Mammary microvascular endothelial cell (primary cell): ENCODE measurements at places on chromosomes 5 and 9. TPM values are rescaled to one million over a fixed set of nuclear protein-coding genes. Genes with fewer than 3 reads are reported as not detected.

WNT8A gene
- total RNA-seq: not detected in 2 replicates

SPINK14 gene
- total RNA-seq: not detected in 2 replicates

SMIM32 gene
- not detected in 2 replicates for total RNA-seq

ORM2 gene
- total RNA-seq: not detected in 2 replicates

LHX3 gene
- not detected in 2 replicates for total RNA-seq

LCP2 gene
- total RNA-seq: 8.8 and 9.4 TPM in 2 replicates

KLF4 gene
- 2.2 and 2.6 TPM in 2 replicates for total RNA-seq

PRELID2 gene
- total RNA-seq: 11.9 and 15.5 TPM in 2 replicates

PCDHB9 gene
- 0.15 and 0.27 TPM in 2 replicates for total RNA-seq
